Right ventricle myocardium inferior (tissue), 1 donor: ENCODE measurements at places on chromosomes 11 and 22. TPM values are rescaled to one million over a fixed set of nuclear protein-coding genes. Genes with fewer than 3 reads are reported as not detected.

DNA sequence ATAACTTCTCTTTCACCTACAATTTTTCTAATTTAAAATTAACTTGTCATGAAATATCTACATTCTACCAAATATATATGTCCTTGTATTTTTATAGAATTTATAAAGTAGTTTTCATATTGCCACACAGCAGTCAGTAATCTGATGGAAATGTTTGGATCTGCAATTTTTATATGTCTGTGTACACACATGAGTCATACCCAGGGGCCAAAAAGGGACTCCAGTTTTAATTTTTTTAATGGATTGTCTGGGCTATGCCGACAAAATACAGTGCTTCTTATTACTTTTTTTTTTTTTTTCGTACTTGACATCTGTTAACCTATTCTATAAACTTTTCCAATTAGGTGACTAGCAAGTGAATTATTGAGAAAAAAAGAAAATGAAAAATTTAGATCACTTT, 6.3 kb downstream of the GUCY1A2 start:
- no peak for DNase-seq

GRCh38 chr11:16792426-16792825, 54.0 kb downstream of the C11orf58 start:
- no peak for DNase-seq

GRCh38 chr22:20624161-20624616, 116.8 kb downstream of the MED15 start:
- DNase-seq: no peak

- DNase-seq: no peak
These were observed 13.3 kb downstream of the IL10RA start for GRCh38 chr11:117999354-117999993.

GRCh38 chr22:23685205-23685784, 5.5 kb upstream of the RGL4 start:
- DNase-seq: peak; percentile 2

GRCh38 chr11:75276686-75277085, 36.1 kb downstream of the TPBGL start:
- no peak for DNase-seq

DNA sequence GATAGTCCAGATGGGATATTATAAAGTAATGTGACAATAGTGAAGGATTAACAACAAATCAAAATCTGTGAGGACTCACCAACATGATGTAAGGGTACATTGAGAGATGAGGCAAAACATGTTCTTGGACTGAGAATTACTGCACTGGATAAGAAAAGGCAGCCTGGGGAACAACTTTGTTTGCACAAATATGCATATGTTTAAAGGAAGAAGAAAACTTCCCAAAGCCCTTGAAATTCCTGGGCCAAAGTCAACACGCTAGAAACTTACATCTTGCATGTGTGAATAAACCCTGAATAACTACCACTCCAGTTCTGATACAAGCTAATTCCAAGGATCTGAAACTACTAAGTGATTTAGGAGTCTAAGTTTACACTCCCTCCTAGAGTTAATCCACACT, 1.1 kb downstream of the OR52A5 start:
- no peak for DNase-seq

Gene HSD17B12
- 61.2 TPM for total RNA-seq
